ENCODE measurements at places on chromosomes 7 and 10.

- no peak for DNase-seq
Measured at GRCh38 chr10:64733980-64734379, 1212.8 kb downstream of the REEP3 start.

DNA sequence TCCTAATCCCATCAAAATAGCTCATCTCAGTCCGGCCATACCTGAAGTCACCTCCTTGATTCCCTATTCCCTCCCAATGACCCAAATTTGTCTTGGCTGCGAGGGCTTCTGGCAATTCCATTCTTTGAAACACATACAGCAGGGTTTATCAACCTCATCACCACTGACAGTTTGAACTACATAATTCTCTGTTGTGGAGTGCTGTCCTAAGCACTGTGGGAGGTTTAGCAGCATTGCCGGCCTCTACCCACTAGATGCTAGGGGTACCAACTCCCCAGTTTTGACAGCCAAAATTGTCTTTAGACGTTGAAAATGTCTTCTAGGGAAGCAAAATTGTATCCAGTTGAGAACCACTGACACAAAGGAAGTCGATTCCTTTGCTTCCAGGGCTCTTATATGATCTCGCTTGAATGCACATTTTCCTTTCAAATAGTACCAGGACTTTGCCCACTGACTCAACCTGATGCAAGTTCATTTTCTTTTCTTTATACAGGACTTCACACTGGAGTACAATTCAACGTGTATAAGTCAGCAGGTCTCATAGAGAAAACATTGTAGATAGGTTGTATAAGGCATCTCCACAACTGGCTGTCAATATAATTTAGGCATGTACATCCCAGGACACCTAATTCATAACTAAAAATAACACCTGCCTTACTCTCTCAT lies 133.3 kb downstream of the STRA8 start:
- DNase-seq: no peak

GRCh38 chr10:113020838-113021237 lies 70.8 kb downstream of the TCF7L2 start:
- no peak for DNase-seq

DNA sequence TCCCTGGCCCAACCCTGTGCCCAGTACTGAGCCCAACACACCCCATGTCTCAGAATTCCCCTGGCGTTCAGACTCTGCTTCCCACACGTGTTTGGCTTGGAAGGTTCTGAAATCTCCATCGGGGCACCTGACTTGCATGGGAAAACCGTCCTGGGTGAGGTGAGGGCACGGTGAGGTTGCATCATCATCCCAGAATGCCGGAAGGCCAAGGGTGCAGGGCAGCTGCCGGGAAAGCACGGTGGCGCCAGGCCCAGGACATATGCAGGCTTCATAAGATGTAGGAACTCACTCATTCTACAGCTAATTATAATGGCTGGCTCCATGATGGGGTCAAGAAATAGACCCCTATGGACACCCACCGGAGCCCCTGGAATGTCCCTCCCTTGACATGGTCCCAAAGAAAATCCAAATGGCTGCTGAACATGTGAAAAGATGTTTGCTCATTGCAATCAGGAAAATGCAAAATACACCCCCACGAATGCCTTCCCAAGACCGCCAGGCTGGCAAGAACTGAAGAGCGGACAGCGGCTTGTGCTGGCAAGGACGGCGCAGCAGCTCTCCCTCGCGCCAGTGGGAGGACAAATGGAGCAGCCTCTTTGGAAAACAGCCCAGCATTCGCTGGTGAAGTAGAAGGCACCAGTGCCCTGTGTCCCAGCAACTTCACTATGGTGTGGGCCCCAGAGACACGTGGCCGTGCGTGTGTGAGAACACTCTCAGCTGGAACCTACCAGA lies 2.3 kb downstream of the KNDC1 start:
- no peak for DNase-seq

DNA sequence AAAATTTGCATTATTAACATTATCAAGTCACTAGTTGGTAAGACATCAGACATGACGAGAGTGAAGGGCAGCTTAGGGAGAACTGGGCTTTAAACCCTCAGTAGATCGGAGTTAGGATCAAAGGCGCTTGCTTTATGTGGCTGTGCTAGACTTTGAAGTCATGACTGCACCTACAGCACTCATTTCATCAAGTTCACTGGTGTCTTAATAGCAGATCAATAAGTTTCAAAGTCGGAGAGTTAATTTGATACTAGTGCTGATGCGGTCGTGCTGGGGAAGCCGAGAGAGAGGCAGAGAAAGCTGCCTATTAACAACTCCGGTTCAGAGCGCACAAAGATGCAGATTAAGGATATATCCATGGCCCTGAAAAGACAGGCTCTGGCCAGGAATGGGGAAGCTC lies 172.9 kb downstream of the TCF7L2 start:
- no peak for DNase-seq
